ENCODE measurements at places on chromosomes 13 and 19. TPM values are rescaled to one million over a fixed set of nuclear protein-coding genes. Genes with fewer than 3 reads are reported as not detected.
A peak's percentile ranks its signal among the peaks of the same experiment; 100 is the strongest.

CFAP97D2 gene
- 1.2 TPM for polyA plus RNA-seq

N4BP2L2 gene
- 34.9 TPM for polyA plus RNA-seq

GRCh38 chr19:47614021-47614295 is 5.0 kb downstream of the BICRA start:
- H3K36me3 ChIP-seq, result no peaks in the 10 kb centered on the region
- no peaks in the 10 kb centered on the region for H3K27me3 ChIP-seq
- H3K4me1 ChIP-seq, result peaks cover 7% of the 10 kb centered on the region
- H3K4me3 ChIP-seq, result no peak overlapping the region
- H3K27ac ChIP-seq, result no peak overlapping the region
- no peak for DNase-seq

DNA sequence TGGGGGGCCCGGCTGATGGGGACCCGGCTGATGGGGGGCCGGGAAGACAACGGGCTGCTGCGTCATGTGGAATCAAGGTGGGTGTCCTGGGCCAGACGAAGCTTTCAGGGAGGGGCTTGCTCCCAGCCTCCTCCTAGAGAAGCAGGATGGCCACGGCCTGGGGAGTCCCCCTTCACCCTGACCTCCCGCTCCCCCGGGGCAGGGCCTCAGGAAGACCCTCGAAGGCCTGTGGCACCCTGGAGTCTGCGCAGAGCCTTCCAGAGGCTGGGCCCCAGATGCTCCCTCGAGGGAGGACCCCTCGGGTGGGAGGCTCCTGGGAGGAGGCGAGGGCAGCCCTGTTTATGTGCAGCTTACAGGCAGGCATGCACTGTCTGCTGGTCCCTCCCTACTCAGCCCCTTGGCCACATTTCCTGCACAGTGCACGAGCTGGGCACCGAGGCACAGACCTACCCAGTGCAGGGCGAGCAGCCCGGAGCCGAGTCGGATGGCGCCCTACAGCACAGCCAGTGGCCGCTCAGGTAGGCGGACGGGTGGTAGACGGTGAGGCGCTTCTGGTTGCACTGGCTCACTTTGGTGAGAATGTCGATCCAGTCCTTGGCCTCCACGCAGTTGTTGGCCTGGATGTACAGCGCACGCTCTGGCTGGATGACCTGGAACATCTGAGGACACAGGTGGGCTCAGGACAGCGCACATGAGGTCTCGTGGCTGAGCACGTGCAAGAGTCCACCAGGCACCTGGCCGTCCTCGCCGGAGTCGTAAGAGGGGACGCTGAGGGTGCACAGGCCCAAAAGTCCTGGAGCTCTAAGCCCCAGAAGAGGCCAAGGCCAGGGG is 22.4 kb upstream of the C13orf46 start:
- no peaks in the 10 kb centered on the region for H3K36me3 ChIP-seq
- no peaks in the 10 kb centered on the region for H3K4me1 ChIP-seq
- peak; percentile 61 for DNase-seq
- H3K27me3 ChIP-seq, result no peaks in the 10 kb centered on the region
- H3K4me3 ChIP-seq, result no peak overlapping the region

DNA sequence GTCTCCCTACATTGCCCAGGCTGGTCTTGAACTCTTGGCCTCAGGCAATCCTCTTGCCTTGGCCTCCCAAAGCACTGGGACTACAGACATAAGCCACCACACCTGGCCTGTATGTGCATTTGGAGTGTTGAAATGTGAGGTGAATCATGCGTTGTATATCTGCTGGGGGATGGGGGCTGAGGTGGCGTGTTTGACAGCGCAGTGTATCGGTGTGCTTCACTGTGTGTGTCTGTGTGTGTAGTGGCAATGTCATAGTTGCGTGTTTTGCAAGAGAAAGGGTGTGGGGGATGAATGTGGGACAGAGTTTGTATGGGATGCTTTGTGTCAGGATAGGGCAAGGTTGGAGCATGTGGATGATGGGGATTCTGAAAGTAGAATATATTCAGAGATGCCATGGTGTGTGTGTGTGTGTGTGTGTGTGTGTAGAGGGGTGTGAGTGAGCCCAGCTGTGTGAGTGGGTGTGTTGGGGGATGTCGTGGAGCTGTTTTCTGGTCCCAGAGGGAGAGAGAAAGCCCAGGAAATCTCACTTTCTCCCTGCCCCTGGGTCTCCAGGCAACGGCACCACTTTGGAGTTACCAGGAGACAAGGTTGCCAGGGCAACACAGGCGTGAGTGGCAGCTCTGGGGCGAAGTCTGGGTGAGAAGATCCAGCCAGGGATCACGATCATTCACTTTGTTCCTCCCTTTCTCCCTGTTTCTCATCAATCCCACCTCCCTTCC is 1.1 kb upstream of the SWSAP1 start:
- no peak overlapping the region for H3K4me3 ChIP-seq
- H3K4me1 ChIP-seq, result peaks cover 23% of the 10 kb centered on the region
- H3K27me3 ChIP-seq, result no peaks in the 10 kb centered on the region
- DNase-seq, result no peak
- no peaks in the 10 kb centered on the region for H3K36me3 ChIP-seq

- no peaks in the 10 kb centered on the region for H3K36me3 ChIP-seq
- no peaks in the 10 kb centered on the region for H3K27me3 ChIP-seq
- H3K27ac ChIP-seq, result peak overlapping the region; percentile 31
- H3K4me1 ChIP-seq, result peaks cover 4% of the 10 kb centered on the region
These were observed 2.2 kb downstream of the CLEC11A start for GRCh38 chr19:50725218-50725910.

- H3K27me3 ChIP-seq, result no peaks in the 10 kb centered on the region
- no peaks in the 10 kb centered on the region for H3K36me3 ChIP-seq
- no peak for DNase-seq
- no peak overlapping the region for H3K4me3 ChIP-seq
- H3K27ac ChIP-seq, result no peak overlapping the region
These were observed 193.6 kb downstream of the IRS2 start for GRCh38 chr13:109592770-109593169.

DNA sequence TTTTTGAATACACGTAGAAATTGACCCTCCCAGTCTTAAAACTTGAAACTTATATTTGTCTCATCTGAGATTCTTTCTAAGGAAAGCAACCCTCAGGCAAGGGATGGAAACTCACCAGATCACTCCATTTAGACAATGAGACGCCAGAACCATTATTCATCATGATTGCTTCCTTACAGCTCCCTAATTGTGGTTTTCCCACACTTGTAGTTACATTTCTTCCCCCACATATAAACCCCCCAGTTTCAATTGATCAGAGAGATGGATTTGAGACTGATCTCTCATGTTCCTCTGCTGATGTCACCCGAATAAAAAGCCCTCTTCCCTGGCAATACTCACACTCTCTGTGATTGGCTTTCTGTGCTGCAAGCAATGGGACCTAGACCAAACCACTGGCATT is 197.9 kb upstream of the STARD13 start:
- DNase-seq, result no peak
- H3K27ac ChIP-seq, result no peak overlapping the region
- H3K27me3 ChIP-seq, result no peaks in the 10 kb centered on the region
- H3K4me3 ChIP-seq, result no peak overlapping the region
- no peaks in the 10 kb centered on the region for H3K36me3 ChIP-seq

DNA sequence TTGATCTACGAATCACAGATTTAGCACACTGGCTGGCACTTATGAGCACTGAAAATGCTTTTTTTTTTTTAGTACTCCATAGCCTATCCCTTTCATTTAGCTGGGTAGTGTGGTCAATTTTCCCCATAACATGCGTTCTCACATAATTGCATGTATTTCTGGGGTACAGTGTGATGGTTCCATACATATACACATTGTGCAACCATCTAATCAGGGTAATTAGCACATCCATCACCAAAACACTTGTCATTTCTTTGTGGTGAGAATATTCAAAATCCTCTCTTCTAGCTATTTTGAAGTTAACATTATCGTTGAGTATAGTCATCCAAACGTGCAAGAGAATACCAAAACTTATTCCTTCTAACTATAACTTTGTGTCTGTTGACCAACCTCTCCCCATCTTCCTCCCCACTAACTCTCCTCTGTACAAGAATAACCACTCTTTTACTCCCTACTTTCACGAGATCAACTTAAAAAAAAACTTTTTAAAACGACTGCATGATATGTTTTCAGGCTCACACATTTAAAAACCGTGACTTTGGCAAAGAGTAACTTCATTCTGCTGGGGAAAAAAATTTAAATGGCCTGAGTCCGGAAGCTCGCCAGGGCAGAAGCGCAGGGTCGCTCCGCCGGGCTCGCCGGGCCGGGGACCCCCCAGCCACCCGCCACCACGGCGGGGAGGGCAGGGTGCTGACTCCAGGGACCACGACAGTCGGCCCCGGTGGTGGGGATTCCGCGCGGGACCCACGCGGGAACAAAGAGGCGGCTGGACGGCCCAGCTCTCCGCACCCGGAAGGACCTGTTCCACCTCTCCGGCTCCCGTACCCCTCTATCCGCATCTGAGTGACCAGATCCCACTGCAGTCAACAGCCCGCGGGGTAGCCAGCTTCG is 868 bp upstream of the UBAC2 start:
- DNase-seq, result no peak
- H3K4me3 ChIP-seq, result peak overlapping the region; percentile 88
- no peaks in the 10 kb centered on the region for H3K4me1 ChIP-seq
- H3K36me3 ChIP-seq, result no peaks in the 10 kb centered on the region
- no peaks in the 10 kb centered on the region for H3K27me3 ChIP-seq

DNA sequence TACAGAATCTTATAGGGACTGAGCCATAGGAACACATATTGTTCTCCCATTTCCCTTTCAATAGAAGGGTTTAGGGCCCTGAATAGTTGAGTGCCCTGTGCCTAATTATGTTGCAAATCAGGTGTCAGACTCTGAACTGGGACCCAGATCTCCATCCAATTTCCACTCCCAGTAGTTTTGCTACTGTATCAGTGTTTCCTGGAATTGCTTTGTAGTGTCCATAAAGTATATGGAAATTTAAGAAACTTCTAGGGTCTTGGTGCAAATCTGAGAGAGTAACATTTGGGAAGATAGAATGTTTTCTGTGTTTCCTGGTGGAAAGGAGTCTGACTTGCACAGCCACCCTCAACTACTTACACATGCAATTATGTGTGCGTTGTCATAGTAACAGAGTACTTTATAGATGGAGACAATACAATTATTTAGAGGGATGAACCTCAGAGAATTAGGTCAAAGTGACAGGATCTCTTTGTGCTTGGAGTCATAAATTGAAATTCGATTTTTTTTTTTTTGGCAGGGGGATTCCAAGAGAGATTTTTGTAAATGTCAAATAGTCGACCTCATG is 646 bp upstream of the SLC10A2 start:
- H3K36me3 ChIP-seq, result no peaks in the 10 kb centered on the region
- H3K27me3 ChIP-seq, result no peaks in the 10 kb centered on the region
- no peak for DNase-seq
- no peaks in the 10 kb centered on the region for H3K4me1 ChIP-seq
